CD4-positive, alpha-beta T cell treated with Interleukin-12 subunit alpha and Interleukin-12 subunit beta, for 1 hour (primary cell): ENCODE measurements at places on chromosomes 2 and 18.

DNA sequence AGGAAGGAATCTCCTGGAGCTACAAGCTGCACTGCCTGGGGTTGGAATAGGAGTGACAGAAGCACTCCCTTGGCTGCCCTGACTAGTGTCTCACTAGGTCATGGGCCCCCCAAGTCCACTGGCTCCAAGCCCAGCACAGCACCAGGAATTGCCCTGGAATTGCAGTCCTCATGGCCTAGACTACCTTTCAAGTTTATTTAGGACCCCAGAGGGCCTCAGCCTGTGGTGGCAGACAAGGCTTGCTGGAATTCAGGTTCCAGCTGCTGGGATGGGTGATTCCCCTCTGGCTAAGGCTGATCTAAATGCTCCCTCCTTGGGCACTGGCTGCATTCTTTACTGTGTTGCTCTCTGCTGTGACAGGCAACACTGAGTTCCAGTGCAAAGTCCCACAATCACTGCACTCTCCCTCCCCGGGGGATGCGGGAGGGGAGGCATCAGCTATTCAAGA lies 14.0 kb downstream of the STRADB start:
- no peak for DNase-seq

- no peak for DNase-seq
These were observed 101.6 kb upstream of the TMEM18 start for GRCh38 chr2:778731-779350.

DNA sequence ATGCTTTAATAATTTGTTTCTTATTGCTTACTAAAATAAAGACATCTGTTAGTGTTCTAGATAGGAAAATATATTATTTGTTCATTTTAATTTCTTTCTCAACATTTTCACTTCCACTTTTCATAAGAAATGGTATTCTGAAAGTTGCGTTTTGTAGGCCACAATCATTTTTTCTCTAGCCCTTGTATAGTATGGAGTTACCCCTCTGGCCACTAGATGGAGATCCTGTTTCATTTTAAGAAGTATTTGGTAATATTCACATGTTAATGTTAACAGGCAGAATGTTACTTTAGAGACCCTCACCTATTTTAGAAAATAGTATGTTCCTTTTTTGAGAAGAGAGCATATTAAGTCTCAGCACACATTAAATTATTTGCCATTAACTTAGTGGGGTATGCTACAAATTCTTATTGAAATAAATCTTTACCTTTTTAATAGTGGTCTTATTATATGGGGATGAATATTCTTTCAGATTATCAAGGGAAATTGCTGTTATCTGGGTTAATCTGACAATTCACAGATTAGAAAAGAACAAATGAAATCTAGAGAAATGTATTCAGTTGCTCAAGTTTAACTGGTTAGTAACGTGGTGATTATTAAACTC lies 73.9 kb upstream of the TTC27 start:
- peak; percentile 50 for DNase-seq

DNA sequence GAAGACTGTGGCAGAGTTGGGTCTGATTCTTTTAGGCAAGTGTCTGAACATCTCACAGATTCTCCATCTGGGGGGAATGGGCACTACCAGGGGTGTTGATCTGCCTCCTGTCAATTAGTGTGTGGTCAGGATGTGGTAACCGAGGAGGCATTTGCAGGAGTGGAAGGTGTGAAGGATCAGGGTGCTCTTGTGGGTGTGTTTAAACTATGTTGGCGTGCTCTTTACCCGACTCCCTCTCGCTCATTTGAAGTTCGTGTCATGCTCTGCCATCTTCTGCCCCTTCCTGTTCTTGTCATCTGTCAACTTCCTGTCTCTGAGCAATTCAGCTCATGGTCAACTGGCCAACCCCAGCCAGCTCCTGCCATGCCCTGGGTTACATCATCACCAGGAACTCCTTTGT lies 107.9 kb downstream of the RTN4 start:
- DNase-seq, result peak; percentile 57

- no peak for DNase-seq
These were observed 41.9 kb upstream of the TANC1 start for GRCh38 chr2:158926478-158926948.

DNA sequence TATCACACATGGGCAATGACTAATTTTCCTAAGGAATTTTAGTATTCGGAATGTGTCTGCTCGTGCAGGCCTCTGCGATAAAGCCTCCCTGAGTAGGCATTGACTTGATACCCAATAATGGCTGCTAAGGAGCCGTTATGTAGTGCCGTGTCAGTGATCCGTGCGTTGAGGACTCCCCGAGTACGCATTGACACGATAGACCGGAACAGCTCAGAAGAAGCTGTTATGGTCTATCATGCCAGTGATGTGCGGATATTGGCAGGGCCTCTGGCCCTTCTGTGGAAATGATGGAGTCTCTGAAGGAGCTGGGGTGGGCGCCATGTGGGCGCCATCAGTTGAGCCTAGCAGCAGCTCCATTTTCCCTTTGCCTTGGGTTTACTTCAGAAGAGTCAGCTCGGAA lies 29.1 kb downstream of the ZEB2 start:
- no peak for DNase-seq

- DNase-seq, result no peak
These were observed 353.2 kb upstream of the PKDCC start for GRCh38 chr2:41694536-41695049.

- DNase-seq, result peak; percentile 58
These were observed 4.8 kb upstream of the TTC39C start for GRCh38 chr18:24009651-24010333.

GRCh38 chr2:232196802-232197201 lies 181.7 kb upstream of the ALPP start:
- no peak for DNase-seq

- DNase-seq, result no peak
These were observed 20.1 kb upstream of the TNP1 start for GRCh38 chr2:216879727-216880508.

DNA sequence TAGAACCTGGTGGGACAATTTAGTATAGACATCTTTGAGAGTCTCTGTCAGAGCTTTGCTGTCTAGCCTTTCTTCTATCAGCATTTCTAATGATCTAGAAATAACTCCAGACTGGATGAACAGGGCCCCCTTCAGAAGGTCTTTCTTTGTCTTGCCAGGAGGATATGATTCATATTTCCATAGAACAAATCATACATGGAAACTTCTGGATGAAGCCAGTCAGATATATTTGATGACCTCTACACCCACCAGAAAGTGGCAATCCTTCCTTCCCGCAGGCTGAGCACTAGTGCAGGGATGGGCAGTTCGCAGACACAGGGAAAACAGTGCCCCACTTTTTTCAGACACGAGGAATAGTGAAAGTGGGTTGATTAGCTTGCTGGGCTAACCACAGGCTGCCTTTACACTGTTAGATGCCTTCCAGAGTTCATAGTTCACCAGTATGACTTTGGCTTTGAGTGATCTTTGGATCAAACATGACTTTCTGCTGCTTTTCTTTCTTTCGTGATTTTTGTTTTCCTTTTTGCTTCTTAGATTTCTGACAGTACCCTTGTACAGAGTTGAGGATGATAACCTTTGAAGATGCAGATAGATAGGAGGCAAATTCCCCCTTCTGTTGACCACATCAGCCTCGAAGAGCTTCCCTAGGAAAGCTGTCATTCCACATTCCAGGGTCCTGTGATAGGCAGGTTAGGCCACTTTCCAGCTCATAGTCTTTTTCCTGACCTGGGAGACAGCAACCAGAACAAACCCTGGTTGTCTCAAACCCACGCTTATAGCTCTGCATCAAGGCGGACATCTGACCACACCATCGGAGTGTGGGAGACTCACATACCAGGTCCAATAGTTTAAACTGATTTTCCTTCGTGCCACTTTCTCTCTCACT lies 237.0 kb downstream of the ZNF407 start:
- no peak for DNase-seq

GRCh38 chr2:75595541-75596395 lies 35.0 kb upstream of the EVA1A start:
- DNase-seq, result no peak

DNA sequence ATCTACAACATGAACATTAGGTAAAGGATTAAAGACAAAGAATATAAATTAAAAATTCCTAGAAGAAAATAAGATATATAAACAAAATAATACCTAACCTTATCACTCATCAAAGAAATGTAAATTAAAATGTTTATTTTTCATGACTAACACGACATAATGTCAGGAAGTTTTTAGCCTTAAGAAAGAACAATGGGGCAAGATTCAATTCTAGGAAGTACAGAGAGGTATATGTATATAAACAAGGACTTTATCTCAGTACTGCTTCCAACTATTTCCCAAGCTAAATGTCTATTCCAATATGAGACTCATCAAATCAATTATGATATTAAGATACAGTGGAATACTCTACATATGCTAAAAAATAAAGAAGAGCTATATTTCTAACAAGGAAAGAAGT lies 44.1 kb downstream of the TTC21B start:
- no peak for DNase-seq

- DNase-seq, result no peak
These were observed 2.2 kb downstream of the NXPH2 start for GRCh38 chr2:138777996-138778395.

GRCh38 chr2:120974950-120975349 lies 239.3 kb downstream of the GLI2 start:
- no peak for DNase-seq

GRCh38 chr18:74438091-74438490 lies 19.0 kb downstream of the DIPK1C start:
- no peak for DNase-seq

DNA sequence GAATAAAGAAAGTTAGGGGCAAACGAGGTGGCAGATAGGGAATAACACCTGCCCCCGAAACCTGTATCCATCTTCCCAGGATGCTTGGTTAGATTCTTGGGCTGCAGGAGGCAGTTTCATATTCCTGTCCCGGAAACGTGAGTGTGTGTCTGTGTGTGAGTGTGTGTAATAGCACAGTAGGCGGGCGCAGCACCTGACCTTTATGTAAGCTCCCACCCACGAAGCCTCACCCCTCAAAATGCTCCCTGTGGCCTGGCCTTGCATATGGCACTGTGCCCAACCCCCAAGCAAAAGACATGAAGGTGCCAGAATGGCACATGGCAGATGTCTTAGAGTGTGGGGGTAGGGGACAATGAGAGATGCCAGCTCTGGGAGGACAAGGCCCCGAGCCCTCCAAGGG lies 48.9 kb downstream of the EFR3B start:
- no peak for DNase-seq

DNA sequence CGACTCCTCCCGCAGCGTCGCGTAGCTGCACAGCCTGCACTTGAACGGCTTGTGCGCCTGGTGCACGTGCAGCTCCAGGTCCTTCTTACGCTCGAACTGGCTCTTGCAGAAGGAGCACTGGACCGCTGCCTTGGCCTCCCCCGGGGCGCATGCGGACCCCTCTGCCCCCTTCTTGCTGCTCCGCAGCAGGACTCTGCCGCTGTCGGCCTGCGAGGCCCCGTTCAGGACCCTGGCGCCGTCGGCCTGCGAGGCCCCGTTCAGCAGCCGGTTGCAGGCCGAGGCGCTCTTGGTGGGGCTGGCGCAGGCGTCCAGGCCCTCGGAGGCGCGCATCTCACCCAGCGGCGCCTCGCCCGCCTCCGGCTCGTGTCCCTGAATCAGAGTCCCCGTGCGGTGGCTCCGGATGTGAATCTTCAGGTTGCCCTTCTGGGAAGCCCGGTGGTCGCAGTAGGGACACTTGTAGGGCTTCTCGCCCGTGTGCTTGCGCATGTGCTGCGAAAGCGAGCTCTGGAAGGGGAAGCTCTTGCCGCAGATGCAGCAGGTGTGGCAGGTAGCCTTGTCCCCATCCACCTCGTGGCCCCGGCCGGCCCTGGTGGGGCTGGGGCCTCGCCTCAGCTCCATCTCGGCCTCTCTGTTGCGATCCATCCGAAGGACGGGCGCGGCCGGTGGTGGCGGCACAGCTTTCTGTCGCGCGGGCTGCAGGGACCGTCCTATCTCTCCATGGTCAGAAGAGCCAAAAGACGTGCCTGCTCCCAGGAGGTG lies 52.5 kb downstream of the ZNF516 start:
- no peak for DNase-seq

GRCh38 chr18:11676867-11677266 lies 12.2 kb upstream of the GNAL start:
- DNase-seq, result no peak

- DNase-seq, result peak; percentile 81
These were observed 80.4 kb downstream of the LPIN2 start for GRCh38 chr18:2932247-2933181.
